ENCODE measurements at places on chromosomes 1 and 21.

DNA sequence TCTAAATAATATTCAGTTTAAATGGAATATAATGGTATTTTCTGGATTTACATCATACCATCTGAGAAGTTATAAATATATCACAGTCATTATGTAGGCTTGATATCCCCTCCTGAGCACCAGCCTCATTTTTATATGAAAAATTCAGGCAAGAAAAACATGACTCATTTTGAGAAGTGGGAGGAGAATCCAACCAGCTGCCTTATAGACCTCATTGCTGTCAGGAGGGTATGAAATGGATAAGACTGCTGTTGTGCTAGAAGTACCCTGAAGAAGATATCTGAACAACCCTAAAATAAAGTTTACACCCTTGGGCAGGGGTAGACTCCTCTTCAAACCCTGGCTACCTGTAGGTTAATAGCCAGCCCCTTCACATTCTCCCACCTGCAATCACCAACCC lies 8.8 kb downstream of the GIPC2 start:
- no peak for DNase-seq

- DNase-seq, result no peak
Measured at GRCh38 chr1:22408230-22408629, 43.4 kb upstream of the ZBTB40 start.

DNA sequence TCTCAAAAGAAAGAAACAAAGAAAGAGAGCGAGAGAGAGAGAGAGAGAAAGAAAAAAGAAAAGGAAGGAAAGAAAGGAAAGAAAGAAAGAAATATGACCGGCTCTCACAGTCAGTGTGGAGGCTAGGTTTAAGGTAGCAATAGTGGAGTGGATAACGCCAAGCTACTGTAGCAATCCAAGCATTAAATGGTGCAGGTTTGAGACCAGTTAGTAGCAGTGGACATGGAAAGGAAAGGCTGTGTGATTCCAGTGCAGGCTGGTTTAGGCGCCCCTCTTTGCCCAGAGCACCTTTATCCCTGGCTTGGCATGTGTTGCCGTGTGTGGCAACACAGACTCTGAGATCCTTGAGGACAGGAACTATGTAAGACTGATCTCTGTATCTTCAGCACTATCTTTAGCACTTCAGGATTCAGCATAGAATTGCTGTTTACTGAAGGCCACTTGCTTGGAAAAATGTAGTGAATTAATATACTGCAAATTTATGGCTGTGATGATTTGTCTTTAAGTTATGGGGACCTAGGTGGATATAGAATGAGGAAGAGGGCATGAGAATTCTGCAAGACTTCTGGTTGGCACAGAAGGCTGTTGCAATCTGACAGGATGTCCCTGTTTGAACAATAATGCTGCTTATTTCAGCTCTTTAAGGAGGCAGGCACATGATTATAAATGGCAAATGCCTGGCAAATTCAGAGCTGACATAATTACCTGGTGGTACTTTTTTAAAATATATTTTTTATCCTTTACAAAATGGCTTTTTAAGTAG lies 10.8 kb upstream of the OSBPL9 start:
- DNase-seq, result no peak

DNA sequence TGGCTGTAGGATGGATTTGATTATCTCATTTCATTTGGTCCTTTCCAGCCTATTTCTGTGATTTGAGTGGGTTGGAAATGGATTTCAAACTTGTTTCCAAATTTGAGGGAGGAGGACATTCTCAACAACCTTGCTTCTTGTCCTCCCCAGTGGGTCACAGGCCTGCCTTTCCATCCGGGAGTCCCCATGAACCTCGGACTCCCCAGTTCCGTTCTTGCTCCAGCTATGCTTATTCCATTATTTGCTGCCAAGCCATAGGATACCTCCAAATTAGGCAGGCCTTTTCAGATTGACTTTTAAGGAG lies 97.8 kb downstream of the DUSP10 start:
- no peak for DNase-seq
